ENCODE measurements at places on chromosomes 11 and 22. TPM values are rescaled to one million over a fixed set of nuclear protein-coding genes. Genes with fewer than 3 reads are reported as not detected.

- DNase-seq: no peak
Observed at GRCh38 chr22:29947410-29948384, 64.7 kb downstream of the MTMR3 start.

DNA sequence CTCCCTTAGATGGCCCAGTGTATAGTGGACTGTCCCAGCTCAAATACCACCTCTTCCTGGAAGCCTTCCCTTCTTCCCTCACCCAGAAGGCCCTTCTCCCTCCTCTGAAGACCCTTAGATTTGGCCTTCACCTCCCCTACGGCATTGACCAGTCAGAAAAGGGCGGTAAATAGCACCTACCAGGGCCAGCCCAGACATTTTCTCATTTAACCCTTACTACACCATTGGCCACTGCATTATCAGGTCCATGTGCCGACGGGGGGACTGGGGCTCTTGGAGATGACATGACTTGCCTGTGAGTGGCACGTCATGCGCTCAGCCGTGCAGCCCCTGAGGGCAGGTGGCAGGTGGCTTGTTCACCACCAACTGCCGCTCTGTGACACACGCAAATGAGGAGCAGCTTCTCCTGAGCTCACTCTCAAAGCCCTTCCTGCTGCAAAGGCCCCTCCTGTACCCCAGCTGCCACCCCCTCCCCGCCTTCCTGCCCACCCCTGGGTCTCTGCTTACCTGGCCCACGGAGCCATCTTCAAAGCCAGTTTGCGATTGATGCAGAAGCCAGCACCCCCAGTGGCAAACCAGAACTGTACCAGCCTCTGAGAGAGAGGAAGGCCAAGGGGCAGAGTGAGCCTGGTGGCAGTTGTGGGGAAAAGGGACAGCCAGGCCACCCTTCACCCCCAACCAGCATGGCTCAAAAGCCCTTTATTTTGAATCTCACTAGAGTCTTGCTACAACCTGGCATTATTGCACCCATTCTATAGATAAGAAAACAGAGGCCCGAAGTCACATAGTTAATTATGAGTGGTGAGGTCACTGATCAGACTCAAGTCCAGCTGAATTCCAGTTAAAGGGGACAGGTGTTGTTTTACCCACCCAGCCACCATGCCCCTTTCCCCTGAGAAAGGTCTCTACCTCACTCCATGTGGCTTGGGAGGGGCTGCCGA is 9.5 kb downstream of the MFNG start:
- no peak for DNase-seq

Gene CTNND1
- 553 TPM for total RNA-seq

DNA sequence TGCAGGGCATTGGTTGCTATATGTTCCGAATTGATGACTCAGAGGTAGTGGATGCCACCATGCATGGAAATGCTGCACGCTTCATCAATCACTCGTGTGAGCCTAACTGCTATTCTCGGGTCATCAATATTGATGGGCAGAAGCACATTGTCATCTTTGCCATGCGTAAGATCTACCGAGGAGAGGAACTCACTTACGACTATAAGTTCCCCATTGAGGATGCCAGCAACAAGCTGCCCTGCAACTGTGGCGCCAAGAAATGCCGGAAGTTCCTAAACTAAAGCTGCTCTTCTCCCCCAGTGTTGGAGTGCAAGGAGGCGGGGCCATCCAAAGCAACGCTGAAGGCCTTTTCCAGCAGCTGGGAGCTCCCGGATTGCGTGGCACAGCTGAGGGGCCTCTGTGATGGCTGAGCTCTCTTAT is 5.4 kb upstream of the TTC36 start:
- no peak for DNase-seq

- DNase-seq: no peak
Observed at GRCh38 chr11:36492724-36493304, 17.3 kb downstream of the TRAF6 start.

DNA sequence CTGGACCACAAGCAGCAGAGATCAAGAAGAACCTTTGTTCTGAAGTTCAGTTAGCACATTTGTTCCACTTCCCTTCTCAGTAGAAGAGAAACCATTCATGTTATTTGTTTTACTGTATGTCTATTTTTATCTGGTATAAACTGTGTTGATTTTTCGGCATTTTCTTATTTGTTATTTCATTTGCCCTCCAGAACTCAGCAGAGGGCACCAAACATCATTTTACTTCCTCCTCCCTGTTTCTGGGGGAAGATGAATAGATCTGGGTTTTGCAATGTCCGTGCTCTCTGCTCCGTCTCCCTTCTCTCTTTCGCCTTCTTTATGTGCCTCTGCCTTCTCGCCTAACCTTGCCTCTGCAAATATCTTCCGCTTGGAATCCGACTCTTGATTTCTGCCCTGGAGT is 366.9 kb downstream of the NTM start:
- DNase-seq: no peak

GRCh38 chr11:119615003-119615881 is 113.8 kb downstream of the NECTIN1 start:
- no peak for DNase-seq

- DNase-seq: no peak
Observed at GRCh38 chr11:76977791-76978190, 56.4 kb upstream of the B3GNT6 start.

DNA sequence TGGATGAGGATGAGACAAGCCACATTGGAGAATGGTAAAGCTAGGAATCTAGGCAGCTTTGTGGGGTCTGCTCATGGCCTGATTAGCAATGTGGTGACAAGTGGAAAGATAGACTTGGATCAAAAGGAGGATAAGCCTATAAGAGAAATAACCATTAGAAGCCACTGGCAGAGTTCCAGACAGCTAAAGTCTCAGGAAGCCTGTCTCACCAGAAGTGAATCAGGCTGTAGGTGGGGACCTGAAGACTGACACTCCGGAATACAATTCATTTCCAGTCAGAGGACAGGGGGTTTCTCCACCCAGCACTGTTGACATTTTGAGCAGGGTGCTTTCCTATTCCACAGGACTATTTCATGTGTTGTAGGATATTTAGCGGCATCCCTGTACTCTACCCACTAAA is 129.7 kb downstream of the ARHGAP42 start:
- DNase-seq: no peak

Gene MAPK8IP2
- 1.5 TPM for total RNA-seq

All from left colon (tissue), 2 donors.